ENCODE measurements at places on chromosomes 3 and 15.

GRCh38 chr3:18370672-18371071 is 54.5 kb downstream of the SATB1 start:
- DNase-seq, result no peak

DNA sequence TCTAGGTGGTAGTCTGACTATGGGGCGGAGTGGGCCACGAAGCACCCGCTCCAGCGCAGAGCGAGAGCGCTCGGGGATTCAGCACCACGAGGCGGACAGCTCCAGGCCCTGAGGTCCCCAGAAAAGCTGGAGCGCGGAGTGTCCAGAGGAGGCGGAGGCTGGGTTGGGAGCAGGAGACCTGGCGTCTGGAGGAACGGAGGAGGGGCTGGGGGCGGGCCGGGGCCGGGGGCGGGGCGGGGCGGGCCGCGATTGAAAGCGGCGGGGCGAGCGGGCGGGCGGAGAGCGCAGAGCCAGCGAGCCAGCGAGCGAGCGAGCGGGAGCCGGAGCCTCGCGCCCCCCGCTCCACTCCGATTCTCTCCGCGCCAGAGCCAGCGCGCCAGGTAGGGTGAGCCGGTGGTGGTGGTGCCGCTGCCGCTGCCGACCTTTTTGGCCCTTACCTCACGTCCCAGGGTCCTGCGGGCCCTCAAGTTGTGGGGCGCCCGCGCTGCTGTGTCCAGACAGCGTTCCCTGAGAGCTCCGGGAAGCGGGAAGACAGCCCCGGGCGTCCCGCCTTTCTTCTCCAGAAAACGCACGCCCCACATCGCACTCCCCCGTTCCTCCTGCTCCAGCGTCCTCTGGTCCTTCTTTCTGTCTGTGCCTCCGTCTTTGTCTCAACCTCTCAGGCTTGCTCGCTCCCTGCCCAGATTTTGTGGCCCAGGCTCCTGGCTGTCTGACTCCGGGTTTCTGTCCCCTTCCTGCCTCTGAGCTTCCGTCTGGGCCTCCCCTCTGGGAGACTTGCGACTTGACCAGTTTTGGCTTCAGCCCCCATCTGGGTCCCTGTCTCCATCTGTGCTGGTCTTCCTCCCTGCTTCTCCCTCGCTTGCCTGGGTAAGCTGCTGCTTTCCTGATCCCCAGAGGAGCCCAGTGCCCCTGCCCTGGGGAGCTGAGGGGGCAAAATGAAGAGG is at the start of gene GRM2:
TSS of gene GRM2 (plus strand) at position 281 of the 944 bp plus-strand sequence. CDS start 1,916 bp downstream, outside the sequence.
- DNase-seq, result peak; percentile 38

DNA sequence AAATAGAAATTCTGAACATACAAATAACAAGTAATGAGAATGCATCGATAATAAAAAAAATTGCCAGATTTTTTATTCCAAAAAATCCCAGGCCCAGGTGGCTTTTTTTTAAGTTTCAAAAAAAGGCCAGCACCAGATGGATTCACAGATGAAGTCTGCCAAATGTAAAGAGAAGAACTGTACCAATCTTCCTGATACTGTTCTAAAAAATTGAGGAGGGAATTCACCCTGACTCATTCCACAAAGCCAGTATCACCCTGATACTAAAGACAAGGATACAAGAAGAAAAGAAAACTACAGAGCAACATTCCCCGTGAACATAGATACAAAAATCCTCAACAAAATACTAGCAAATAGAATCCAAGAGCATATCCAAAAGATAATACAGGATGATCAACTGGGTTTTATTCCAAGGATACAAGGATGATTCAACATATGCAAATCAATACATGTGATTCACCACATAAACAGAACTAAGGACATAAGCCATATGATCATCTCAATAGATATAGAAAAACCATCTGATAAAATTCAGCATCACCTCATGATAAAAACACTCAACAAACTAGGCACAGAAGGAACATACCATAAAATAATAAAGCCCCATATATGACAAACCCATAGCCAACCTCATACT is 44.1 kb upstream of the XCR1 start:
- no peak for DNase-seq

GRCh38 chr3:5437783-5438323 is 250.3 kb downstream of the EDEM1 start:
- no peak for DNase-seq

GRCh38 chr3:42720126-42720525 is 17.5 kb upstream of the HHATL start:
- no peak for DNase-seq

GRCh38 chr3:23629181-23629894 is 176.4 kb upstream of the UBE2E1 start:
- DNase-seq, result no peak

- no peak for DNase-seq
Observed at GRCh38 chr3:2731843-2732242, 378.3 kb downstream of the IL5RA start.

DNA sequence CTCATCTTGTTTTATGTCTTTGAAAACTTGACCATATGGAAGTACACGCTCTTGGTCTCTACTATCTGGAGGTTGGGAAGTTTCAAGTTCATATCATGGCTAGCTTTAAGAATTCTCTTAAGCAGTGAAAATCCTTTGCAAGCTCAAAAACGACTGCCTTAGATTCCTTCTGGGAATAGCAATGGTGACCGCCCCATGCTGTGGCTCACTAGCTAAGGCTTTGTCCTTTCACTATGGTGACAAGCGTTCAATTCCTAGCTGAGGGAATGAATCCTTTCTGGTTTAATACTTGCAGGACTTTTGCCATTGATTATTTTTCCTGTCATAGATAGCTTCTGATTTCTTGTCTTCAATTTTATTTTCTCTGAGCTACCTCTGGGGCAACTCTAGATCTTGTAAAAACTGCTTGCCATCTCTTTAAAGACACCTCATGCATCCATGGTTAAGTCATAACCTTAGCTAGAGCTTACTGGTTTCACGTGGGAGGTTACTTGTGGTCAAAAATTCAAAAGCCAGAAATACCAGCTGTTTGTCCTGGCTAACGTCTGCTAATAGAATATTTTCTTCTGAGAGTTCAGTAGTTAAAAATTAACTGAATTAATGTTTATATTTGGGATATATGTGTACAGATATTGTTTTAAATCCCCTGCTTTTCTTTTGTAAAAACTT is 673.4 kb upstream of the CBLB start:
- no peak for DNase-seq

- DNase-seq, result no peak
Observed at GRCh38 chr3:28645149-28645548, 296.5 kb upstream of the AZI2 start.

DNA sequence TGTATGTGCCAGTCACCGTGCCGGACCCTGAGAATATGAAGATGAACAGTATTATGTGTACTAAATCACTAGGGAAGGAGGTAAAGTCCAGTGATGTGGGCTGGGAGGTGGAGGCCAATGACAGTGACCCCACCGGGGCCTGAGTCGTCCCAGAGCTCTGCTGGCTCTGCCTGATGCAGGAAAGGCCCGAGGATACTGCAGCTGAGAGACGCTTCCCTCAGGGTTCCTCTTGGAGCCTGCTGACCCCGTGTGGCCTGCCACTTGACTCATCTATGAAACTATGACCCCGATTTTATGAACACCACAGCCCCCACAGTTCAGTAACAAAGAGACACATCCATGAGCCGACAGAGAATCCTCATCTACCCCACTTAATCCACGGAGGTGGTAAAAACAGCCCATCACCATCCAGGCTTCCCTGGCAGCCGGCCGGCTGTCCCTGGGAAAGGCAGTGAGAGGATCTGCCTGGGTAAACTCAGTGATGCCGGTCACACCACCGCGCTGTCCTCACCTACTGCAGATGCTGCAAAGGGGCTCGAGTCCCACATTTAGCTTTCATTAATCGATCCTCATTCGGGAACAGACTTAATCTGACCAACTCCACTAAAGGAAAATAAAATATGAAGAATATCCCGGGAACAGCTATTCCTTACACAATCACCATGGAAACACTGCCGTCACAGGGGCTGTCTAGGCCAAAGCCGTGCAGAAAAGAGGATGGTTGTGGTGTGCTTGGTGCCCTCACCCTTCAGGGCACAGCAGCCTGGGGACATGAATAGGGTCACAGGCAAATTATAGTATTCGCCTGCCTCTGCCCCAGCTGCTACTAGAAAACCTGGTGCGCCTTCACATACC is 82.9 kb downstream of the ARRDC4 start:
- DNase-seq, result no peak

- no peak for DNase-seq
Observed at GRCh38 chr15:67192185-67192820, 62.2 kb downstream of the AAGAB start.

DNA sequence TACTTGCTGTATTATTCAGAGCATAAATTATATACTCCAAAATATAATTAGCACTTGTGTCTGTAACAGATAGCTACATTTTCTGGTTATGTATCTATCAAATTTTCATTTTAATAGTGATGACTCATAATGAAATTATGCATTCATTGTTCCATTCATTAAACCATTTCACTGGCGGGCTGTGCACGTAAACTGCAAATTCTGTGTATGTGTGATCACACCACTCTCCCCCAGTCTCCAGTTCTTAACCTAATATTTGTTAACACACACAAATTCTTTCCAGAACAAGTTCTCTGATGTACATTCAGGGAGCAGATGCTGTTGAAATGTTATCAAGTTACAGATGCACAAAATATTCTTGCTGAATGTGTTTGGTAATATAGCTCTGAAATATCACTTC is 3.8 kb upstream of the KCNMB2 start:
- DNase-seq, result no peak

- DNase-seq, result peak; percentile 38
Observed at GRCh38 chr3:186002884-186003472, 65.2 kb upstream of the TRA2B start.

GRCh38 chr3:107426223-107426622 is 49.0 kb downstream of the CCDC54 start:
- no peak for DNase-seq

- DNase-seq, result no peak
Observed at GRCh38 chr3:190692256-190692655, 170.2 kb downstream of the GMNC start.

GRCh38 chr3:182637350-182638110 is 155.8 kb upstream of the ATP11B start:
- no peak for DNase-seq

- no peak for DNase-seq
Observed at GRCh38 chr15:67130673-67131601, 65.5 kb downstream of the SMAD3 start.

DNA sequence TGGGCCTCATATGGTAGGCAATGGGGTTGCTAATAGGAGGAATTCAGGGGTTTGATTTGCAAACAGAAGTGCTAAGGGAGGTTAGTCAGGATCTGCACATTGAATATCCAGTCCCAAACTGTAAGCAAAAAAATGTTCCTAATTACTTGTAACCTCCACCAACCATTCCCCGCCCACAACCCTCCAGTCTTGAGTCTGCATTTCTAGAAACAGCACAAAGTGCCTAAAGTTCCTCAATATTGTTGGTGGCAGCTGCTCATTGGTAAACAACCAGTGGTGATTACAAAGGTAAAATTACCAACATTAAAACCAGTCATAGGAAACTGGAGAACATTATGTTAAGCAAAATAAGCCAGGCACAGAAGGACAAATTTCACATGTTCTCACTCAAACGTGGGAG is 18.9 kb downstream of the HDC start:
- DNase-seq, result no peak

DNA sequence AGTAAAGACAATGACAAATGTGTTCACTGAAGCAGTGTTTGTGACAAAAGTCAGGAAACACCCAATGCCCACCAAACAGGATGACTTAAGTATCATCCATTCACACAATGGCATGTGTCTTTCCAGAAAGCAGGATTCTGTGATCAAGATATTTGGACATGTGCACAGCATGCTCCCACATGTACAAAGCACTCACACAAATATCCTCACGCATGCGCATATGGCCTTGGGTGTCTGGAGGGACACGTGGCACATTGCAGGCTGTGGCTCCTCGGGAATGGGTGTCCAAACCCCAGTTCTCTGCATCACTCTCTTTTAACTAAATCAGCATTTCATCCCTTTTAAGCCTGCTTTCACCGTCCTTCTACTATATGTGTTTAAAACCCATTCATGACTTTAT is 130.5 kb downstream of the KLF13 start:
- peak; percentile 70 for DNase-seq

GRCh38 chr3:100425316-100425715 is 24.0 kb downstream of the LNP1 start:
- no peak for DNase-seq

Data from HFF-Myc (cell line).